ENCODE measurements at places on chromosomes 6 and 20.

DNA sequence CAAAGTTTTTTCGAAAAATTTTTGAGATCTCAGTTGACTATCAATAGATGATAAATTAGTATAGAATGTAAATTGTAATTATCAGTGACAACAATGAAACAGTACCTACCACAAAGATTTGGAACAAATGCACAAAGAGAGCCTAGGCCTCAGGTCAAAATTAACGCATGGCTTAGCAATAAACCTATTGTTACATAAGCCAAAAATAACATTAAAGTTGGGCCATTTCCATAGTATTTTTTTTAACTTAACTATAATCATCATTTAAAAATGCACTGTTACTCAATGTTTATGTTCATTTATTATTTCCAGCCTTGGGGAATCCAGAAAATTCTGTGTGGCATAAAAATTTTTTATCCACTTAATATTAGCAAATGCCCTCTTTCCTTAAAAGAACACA lies 117.0 kb downstream of the EPB41L2 start:
- no peak for DNase-seq

DNA sequence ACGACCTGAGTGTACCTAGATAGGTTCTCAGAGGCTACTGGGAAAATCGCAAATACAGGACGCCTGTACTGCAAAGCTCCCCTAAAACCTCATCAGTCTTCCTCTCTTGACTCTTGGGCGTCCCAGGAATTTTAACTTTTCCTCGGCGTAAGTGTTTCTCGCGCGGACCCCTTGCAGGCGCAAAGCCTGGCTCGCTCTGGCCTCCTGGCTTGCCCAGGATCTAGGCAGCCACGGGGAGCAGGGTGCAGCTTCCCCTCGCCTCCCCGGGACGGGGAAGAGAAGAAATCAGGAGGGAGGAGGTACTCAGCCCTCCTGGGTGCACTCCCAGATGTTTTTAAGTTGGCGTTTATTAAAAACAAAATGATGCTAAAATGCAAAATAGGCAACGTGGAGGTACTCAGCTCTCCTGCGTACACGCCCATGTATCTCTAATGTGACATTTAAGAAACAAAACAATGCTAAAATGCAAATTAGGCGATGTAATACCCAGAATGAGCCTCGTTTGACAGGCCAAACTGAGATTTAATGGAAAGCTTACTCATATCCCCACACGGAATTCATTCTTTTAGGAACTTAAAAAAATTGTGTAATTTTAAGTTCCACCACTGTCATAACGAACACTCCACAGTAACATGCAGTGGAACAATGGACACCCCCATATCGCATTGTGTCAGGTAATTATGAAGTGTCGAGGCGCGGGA lies 1.6 kb upstream of the SOBP start:
- no peak for DNase-seq

DNA sequence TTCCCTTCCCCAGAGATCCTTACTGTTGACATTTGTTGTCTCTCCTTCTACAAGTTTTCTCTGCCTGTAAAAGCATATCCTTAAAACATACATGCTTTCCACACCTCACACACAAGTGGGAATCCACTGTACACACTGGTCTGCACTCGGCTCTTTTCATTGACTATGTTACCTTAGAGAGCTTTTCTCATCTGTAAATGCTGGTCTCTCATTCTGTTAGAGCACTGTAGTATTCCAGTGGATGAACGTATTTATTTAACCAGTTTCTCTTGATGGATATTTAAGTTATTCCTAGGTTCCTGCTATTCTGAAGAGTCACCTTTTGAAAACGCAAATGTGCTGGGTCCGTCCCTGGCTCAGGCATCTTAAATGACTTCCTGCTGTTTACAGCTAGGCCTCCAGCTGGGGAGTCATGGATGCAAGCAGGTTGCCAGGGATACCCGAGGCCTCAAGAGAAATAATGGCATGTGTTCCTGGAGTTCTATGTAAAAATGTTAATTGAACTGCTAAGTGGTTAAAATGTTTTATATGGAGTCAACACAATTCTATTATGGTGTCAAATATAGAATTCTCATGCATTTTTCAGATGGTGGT lies 61.1 kb upstream of the TGM3 start:
- DNase-seq, result no peak

GRCh38 chr6:33091957-33092356 lies 16.2 kb downstream of the HLA-DPB1 start:
- DNase-seq, result peak; percentile 45

DNA sequence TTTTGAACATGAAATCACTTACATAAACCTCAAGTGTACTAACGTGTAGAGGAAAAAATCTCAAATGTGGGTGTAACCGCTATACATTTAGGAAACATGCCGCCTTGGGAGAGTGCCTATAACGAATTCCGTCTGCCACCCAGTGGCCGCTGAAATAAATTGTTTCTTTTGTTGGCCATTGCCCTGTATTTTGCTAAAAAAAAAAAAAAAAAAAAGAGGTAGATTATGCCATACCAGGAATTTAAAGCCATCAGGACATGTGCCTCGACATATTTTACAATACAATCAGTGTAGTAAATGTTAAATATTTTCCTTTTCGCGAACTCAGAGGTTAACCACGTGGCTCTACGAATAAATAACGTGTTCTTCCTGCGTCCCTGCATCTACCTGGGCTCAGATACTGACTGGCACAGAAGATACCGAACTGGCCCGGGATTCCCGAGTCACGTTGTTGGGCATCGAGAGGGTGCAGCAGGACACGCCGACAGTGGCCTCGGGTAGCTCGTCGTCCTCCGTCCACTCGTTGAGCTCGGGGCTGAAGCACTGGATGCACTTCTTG lies 14.3 kb downstream of the KLHL31 start:
- DNase-seq, result peak; percentile 26

DNA sequence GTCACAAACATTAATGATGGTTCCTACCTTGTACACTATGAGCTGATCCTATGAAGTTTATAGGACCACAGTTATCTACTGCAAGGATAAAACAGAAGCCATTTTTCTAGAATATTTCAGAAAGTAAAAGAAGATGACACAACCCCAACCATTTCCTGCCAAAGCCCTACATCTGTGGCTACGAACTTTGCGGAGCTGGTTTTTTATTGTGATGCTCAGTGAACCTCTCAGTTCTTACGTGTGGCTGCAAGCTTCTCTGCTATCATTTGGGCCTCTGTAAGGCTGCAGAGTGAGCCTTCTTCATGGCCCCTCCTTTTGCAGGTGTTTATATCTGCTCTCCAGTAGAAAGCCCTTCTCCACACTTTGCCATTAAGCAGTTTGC lies 17.8 kb upstream of the TAGAP start:
- no peak for DNase-seq

- DNase-seq, result no peak
Observed at GRCh38 chr20:32449890-32450401, 91.8 kb downstream of the ASXL1 start.

DNA sequence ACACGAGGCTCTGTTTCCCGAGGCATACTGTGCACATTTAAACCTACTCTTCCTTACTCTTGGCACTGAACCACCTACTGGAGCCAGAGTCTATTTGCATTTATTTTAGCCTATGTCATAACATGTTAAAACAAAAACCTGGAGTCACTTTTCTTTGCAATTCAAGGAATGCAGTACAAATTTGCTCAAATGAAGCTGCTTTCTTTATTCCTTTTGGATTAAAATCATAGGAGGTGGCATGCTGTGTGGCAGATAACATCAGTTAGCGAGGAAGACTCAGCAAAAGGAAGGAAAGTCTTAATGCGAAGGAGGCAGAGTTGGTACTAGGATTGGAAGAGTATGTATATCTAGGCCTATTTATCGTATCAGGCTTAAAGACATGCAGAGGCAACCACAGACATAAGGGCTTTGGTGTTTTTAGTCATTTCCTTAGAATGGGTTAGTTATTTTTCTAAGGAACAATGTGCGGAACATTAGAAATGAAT lies 92.9 kb downstream of the SAMD3 start:
- no peak for DNase-seq

DNA sequence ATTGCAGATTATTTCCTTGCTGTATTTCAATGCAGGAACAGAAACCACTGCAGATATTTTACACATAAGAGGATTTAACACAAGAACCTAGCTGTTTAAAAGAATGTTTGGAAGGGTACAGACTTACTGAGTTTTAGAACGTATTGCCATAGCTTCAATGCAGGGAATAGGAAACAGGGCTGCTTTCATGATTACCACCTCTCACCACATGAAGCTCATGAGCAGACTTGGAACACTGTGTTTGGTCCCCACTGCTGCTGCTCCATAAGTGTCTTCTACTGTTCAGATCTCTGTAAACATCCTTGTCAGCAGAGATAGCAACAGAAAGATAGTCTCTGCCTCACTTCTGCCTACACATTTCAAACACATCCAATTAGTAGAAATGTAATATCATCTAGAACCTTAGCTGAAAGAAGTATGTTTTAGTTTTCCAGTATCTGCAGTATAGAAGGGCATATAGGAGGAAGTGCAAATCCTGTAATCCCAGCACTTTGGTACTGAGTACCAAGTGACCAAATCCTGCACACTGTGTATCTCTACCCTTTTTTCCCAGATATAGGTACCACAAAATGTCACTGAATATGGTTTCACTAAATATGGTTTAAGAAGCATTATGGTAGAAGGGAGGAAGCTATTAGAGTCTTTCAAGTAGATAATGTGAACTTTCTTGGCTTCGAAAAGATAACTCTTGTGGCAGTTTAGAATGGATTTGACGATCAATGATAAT lies 51.9 kb downstream of the STXBP5 start:
- DNase-seq, result no peak

GRCh38 chr6:85676086-85676729 lies 33.5 kb upstream of the SYNCRIP start:
- no peak for DNase-seq

- no peak for DNase-seq
Observed at GRCh38 chr20:23021541-23021940, 13.6 kb upstream of the SSTR4 start.

DNA sequence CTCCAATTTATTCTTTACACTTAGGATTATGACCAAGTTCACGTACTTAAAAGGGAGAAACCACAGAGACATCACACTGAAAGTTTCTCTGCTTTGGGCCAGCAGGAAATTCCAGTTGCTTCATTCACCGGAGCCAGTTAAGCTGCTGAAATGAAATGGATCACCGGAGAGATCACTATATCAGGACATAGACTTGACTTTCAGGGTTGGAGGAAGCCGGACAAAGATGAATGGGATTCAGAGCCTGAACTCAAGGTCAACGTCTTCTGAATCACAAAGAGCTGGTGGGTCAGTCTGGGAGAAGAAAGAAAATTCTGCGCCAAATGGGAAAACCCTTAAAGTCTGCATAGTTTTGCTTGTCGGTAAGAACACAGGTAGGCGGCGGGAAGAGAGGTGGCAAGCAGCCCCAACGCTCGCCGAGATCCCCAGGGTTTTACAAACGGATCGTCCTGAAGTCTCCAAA lies 81.9 kb upstream of the CCDC28A start:
- DNase-seq, result no peak

DNA sequence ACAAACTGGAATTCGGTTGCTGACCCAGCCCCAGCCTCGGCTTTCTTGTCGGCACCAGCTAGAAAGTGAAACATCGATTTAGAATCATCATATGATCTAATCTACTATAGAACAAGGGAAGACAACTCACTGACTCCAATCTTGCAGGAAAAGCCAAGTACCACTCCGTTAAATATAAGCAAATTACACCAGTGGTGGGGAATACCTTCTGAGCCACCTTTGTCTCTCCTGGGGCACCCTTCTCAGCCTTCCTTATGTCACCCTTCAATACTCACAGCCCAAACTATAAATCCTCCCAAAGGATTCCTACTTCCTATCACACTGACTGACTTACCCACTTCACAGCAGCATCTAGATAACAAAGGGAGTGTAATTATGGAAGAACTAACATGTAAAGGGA lies 7.5 kb downstream of the RPS10 start:
- DNase-seq, result no peak

DNA sequence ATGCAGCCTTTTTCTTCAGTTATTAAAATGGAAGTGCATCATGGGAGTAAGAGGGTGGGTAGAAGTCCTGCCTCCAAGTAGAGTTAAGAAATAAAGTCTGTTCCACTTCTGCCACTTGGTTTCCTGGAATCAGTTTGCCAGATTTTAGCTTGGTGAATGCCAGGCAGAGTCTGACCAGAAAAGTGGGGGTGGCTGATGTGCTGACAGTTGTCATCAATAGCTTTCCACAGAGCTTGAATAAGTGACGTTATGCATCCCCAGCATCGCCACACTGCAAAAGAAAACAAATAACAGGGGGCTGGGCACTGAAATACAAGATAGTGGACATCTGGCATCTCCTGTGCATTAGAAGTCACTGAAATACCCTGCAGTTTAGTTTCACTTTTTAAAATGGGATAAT lies 30.8 kb upstream of the CEP162 start:
- DNase-seq, result no peak

DNA sequence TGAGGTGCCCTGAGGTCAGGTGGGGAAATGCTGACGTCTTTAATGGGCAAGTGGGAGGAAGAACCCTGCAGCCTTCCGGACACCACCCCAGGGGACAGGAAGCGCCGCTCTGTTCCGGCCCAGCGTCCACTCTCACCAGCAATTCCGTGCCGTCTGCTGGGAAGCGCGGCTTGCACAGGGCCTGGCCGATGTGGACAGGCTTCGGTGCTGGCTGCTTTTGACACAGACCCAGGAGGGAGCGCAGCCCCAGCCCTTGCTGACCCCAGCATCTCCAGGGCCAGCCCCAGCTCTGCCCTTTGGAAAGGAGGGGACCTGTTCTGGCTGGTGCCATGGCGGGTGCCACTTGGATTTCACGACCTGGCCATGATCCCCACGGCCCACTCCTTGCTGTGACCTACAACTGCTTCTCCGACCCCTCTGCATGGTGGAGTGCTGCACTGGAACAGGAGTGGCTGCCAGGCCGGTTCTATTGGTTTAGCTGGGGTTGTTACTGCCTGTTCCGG lies 123.2 kb downstream of the DLL1 start:
- DNase-seq, result no peak

DNA sequence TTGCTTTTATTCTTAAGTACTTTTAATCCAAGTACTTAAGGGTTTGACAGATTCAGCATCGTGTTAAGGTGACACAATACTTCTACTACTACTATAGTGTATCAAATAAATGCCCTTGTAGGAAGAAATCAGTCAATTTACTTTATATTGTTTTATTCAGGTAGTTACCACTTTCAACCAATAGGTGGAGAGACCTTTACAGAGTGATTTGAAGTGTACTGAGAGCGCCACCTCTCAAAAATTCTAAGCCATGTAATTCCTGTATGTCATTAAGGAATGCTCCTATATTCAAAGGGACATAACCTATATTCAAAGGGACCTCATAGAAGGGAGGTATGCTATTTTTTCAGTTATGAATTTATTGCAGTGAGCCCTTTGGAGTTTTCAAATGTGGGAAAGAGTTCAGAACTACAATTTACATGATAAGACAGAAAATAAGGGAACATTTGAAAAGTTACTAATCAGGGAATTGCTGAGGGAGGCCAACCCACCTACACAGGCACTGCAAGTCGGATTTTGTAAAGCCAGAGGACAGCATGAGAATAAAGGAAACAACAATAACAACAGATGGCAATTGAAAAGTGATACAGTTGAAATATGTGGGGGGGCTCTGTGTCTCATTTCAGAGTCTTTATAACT lies 955.6 kb downstream of the TBC1D32 start:
- DNase-seq, result no peak

GRCh38 chr6:52826513-52826912 lies 14.1 kb downstream of the GSTA5 start:
- no peak for DNase-seq
